ENCODE measurements at places on chromosomes 16 and 17.

DNA sequence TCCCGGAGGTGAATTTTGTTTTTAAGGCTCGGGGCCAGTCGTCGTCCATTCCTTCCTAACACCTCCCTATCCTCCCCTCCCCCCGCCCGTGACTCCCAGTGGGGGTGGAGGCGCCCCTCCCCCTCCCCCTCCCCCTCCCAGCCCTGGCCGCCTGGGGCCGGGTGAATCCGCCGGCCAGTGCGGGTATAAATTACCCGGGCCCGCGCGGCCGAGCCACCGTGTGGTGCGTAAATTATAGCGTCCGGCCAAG is 2.0 kb upstream of the GSE1 start:
- DNase-seq = no peak

DNA sequence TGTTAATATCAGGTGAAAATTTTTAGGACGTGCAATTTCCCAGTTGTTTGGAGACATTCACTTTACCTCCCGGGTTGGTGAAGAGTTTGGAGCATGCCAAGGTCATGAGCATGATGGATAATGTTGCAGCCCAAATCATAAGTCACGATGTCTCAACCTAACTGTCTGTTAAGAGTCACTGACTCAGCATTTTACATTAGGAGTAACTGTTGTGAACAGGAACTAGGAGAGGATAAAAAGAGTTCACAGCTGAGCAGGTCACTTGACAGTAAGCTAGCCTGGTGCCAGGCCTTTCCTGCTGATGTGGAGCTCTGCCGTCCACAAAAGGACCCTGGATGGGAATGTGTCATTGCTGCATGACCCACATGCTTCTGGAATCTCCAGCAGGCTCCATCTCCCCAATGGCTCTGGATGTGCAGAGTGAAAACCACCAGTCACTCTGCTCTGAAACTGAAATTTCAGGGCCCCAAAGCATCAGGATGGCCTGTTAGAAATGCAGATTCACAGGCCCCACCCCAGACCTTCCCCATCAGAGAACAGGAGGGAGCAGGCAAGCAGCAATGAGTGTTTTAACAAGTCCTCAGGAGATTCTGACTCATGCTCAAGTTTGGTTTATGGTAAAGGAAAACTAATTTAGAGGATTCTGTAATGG is 371.6 kb upstream of the MAF start:
- DNase-seq = no peak

GRCh38 chr17:82217120-82217529 is 4.5 kb upstream of the CCDC57 start:
- no peak for DNase-seq

DNA sequence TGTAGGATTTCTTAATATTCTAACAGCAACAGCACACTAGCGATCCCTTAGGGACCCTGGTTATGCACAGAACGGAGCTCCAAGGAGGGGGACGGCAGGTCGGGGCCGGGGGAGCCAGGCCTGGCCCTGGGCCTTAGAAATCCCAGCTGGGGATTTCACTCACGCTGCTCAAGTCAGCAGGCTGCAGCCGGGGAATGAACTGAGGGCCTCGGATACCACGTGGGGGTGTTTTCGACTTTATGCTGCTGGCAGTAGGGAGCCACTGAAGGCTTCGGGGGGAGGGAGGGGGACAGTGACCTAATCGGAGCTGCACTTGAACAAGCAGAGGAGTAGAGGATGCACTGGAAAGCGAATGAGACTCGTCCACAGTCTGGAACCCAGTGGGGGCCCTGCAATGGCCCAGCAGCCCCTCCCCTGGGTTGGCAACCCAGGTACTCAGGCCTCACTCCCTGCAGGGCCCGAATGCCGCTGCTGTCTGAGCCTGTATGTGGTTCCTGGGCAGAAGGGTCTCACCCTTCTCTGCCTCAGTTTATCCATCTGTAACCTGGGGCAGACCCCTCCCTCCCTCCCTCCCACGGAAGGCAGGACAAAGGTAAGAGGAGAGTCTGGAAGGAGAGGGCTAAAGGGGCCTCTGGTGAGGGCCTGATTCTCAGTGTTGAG is 53.7 kb downstream of the RPH3AL start:
- no peak for DNase-seq

DNA sequence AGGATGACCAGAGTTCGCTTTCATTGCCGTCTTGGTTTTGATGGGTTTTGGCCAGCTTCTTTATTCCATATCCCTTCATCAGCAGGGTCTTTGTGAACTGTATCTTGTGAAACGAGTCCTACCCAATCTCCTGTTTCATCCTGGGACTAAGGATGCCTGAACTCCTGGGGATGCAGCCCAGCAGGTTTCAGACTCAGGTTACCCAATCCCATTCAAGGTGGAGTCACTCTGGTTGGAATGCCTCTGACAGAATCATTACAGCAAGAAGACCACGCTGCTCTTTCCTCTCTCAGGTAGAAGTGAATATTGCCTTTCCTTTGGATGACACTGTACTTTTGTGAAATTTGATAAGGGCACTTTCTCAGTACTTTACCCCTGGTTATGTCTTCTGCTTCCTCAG is 98.1 kb downstream of the CDH11 start:
- DNase-seq = no peak

DNA sequence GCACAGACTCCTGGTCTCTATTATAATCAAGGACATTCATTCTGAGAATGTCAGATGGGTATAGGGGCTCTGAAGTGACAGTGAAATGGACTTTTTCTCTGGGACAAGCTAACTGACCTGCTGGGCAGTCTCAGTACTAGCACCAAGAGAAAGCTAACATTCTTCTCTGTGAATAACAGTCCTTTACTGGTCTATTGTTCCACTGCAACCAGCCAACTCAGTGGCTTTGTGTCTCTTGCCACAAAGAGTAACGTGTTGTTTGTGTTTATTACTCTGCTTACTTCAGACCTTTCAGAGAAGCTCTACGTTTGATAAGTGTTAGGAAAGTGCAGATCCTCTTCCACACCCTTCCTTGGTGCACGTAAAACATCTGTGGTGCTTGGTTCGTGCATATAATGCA is 61.5 kb upstream of the BCAR1 start:
- DNase-seq = no peak

All from stimulated activated CD8-positive, alpha-beta memory T cell treated with anti-CD3 and anti-CD28 coated beads, Interleukin-4, amount 100 ng/mL, for 1 hour (primary cell).